T follicular helper cell (primary cell): ENCODE measurements at places on chromosomes 2 and 18.
A peak's percentile ranks its signal among the peaks of the same experiment; 100 is the strongest.

- no peak for DNase-seq
Observed at GRCh38 chr2:112733456-112733855, 12.6 kb downstream of the NT5DC4 start.

DNA sequence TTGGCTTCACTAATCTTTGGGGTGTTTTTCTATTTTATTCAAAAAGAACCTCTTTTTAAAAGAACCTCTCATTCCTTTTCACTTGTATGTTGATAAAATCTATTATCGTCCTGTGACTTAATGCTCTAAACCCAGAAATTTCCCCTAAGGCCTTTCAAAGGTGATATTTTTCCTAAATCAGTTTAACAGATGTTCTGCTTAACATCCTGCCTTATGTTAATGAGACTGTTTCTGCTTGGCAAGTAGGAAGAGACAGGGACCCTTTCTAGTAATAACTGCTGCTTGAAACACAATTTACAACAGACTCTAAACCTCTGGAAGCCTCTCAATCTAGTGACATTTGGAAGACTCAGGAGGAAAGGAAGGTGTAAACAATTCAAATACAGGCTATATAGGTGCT lies 128.8 kb downstream of the KCNJ3 start:
- DNase-seq = no peak

DNA sequence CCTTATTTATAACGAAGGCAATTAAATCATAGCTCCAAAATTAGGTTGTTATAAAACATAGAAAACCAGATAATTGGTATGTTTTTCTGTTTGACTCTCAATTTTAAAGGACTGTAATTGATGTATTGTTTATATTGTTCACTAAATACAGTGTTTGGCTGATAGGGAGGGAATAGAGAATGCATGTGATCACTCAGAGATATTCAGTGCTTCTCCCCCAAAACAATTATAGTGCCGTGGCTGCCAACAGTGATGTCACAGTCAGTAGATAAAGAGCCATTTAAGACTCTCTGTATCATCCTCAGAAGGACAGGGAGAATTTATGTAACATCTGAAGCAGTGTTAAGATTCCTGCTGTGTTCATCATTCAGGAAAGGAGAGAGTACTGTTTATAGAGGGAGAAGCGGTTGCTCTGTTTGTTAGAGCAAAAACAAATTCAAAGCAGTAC lies 69.6 kb downstream of the PHLPP1 start:
- DNase-seq = no peak

DNA sequence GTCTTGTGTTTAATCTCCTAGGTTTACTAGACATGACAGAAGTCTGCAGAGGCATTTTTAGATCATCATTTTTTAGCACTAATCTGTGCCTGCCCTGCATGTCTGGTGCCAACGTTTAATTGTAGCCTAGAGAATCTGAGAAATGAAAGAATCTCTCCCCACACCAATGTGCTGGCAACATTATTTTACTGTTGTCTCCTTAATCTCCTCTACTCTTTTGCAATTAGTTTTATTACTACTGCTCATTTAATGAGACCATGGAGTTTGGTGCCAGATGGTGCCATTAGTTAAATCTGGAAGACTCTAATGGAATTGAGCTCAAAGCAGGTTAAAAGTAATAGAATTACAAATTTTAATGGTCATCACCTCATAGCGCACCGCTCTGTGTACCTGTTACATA lies 4.0 kb upstream of the SPP2 start:
- DNase-seq = no peak

DNA sequence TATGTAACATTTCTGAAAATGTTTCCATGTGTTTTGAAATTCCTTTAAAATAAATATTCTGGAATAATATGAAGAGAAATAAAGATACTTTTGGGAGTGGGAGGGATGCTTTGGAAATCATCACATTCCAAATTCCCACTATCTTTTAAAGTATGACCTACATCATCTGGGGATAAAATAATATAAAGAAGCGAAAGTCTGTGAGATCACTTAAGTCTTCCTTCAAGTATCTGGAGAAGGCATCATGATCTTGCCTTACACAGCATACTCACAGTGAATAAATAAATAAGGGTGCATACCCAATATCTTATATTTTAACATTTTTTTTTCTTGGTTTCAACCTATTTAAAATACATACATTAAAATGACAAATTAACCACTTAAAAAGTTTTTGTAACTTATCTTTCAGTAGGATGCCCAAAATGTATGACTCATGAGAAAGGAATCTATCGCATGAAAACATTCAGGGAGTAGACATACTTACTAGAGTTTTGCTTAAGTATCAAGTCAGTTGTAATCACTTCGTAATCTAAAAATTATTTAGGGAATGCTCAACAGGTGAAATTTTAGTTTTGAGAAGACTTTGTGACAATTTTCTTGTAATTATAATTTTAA lies 248.3 kb upstream of the COL3A1 start:
- DNase-seq = no peak

- no peak for DNase-seq
Observed at GRCh38 chr2:233112776-233113452, 52.8 kb downstream of the INPP5D start.

GRCh38 chr2:226030788-226031646 lies 631.5 kb downstream of the NYAP2 start:
- no peak for DNase-seq

GRCh38 chr2:136324966-136325365 lies 207.0 kb upstream of the CXCR4 start:
- DNase-seq = no peak

- no peak for DNase-seq
Observed at GRCh38 chr2:46485002-46485401, 5.6 kb downstream of the TMEM247 start.

- no peak for DNase-seq
Observed at GRCh38 chr2:106208874-106209273, 14.8 kb upstream of the UXS1 start.

GRCh38 chr2:217736776-217737550 lies 265.8 kb downstream of the TNS1 start:
- DNase-seq = no peak

DNA sequence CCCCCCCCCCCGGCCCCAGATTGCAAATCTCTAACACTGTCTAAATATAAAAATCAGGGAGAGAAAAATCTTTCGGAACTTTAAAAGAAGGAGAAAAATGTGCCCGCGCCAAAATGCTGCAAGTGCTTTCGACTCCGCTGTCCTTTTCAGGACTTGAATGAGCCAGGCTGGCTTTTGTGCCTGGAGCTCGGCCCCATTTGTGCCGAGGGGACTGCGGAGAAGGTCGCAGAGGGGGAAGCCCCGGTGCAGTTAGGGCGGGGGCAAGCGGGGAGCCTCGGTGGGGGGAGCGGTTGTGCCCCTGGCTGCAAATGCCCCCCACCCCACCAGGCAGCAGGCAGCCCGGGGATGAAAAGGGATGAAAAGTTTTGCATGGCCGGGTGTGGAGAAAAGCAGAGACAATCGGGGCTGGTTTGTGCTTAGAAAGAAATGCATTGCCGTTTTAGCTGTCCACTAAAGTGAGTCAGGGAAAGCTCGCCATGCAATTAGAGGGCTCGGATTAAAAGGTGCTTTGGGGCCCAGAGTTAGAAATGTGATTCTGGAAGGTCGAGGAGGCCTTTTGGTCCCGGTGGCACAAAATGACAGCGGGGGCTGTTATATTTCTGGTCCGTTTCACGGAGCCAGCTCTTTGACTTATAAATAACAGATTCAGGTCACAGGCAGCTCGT lies 1.6 kb downstream of the INHBB start:
- no peak for DNase-seq

GRCh38 chr2:197121255-197121654 lies 189.3 kb downstream of the ANKRD44 start:
- DNase-seq = no peak

DNA sequence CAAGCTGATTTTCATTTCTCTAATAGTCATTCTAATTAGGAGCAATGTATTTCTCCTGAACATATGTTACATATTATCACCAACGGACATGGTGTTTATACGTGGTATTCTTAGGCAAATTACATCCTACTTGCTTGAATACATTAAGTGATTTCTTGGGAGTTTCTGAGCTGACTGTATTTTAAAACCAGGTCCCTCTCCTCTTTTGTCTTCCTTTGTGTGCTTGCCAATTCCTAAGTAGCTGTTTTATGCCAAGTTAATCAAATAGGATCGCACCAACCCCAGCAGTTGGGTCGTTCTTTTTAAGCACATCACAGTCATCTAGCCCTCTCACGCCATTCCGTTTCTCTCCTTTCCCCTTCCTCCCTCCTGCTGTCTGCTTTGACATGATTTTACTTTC lies 75.4 kb upstream of the MAP2 start:
- no peak for DNase-seq

DNA sequence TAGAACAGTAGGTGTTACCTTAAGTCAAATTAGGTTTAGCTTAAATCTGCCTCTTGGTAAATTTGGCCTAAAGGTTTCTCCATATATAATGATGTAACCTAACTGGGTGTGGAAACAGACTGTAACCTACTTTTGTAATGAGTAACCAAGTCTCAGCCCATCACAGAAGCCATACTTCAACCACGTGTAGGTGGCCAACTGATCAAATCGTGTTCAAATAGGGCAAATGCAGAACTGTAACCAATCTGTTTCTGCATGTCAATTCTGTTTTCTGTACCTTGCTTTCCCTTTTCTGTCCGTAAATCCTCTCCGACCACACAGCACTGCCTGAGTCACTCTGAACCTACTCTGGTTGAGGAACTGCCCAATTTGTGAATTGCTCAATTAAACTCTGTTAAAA lies 34.0 kb upstream of the PLA2R1 start:
- DNase-seq = no peak

GRCh38 chr2:174561972-174562370 lies 35.6 kb downstream of the WIPF1 start:
- no peak for DNase-seq

GRCh38 chr2:231674587-231675338 lies 33.6 kb upstream of the PTMA start:
- DNase-seq = peak; percentile 15

DNA sequence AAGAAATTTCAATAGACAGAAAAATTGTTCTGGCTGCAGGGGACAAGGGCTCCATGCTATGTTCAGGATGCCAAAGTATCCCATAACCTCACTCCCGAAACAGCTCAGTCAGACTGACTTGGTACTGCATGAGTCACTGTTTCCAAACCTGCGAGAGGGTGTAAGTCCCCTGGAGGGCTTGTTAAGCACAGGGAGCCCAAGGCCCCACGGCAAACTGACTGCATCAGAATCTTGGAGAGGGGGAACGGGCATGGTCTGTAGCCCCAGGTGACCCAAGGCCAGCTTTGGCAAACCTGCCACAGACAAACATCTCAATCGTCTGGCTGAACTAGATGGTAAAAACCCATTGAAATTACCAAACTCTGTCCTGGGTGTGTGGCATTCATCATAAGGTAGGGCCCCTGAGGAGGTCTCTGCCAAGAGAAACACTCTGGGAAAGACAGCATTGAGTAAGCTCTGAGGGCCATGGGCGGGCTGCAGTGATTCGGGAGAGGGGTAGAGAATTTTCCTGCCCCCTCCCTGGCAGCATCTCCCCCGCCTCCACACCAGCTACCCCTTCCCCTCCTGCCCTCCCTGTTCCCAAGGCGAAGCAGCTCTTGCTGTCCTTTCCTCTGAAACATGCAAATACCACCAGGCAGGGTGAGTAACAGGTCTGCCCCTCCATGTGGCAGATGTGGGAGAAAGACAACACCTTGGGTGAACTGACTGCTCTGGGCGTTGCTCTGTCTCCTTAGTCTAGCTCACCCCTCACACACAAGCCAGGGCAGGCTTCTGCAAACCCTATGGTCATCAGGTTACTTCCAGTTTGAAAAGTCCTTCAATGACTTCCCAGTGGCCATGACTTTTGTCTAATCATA lies 274.7 kb upstream of the SIX2 start:
- no peak for DNase-seq

GRCh38 chr2:191675807-191676721 lies 1.9 kb upstream of the NABP1 start:
- DNase-seq = peak; percentile 53
